ENCODE measurements at places on chromosomes 3 and 15.

DNA sequence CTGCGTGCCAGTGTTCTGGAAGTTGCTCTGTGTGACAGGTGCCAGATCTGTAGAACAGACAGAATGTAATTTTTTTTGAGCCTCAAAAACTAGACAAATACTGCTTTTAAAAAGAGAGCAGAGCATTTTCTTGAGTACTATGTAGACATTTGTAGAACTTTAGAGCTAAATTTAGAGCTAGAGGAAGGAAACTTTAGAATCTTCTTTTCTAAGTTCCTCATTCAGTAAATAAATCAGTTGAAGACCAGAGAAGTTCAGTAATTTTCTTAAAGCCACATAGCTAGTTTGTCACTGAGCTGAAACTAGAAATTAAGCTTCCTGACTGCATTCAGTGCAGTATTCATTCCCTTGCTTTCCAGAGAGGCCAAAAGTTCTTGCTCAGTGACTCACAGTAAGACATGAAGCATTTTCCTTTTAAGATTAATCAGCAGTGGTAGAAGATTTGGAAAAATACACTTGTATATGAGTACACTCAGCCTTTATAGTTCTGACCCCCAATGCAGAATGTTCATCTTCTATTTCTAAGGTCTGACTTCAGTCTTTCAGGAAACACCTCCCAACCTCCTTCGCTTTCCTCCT lies 83.6 kb upstream of the TSEN2 start:
- peak; percentile 69 for DNase-seq

DNA sequence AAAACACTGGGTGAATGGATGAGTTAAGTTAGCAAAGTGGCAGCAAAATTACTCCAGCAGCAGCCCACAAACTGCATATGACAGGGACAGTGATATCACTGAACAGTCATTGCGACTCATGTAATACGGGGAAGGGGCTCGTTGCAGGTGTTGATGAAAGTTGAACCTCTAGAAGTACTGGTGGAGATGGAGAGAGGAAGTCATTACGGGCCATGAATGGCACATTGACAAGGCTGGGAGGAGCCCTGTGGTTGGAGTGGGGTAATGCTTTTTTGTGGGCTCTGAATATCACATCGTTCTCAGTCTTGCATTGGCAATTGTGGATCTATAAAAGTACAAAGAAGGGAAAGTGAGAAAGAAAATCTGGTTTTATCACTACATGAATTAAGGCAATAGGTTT lies 278.1 kb downstream of the ZPLD1 start:
- DNase-seq = no peak

GRCh38 chr15:37586011-37586583 lies 348.3 kb upstream of the TMCO5A start:
- no peak for DNase-seq

- no peak for DNase-seq
These were observed 36.6 kb downstream of the CCDC66 start for GRCh38 chr3:56593455-56594158.

- no peak for DNase-seq
These were observed 98.2 kb downstream of the HCN4 start for GRCh38 chr15:73270366-73271097.

DNA sequence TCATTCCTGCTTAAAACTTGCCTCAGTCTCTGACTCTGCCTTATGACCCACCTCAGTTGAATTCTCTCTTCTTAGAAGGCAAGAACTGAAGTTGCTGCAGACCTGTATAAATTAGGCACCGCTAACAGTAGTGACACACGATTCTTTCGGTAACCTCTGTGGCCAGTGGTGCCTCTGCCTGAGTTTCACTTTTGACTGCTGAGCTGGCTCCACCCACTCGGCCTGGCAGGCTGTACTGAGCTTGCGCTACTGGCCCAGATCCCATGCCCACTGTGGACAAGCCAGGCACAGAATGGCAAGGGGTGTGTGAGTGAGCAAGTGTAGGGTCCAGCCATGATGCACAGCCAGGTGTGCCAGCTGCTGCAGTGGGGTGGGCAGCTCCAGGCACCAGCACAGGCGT lies 19.1 kb upstream of the EIF1B start:
- no peak for DNase-seq

DNA sequence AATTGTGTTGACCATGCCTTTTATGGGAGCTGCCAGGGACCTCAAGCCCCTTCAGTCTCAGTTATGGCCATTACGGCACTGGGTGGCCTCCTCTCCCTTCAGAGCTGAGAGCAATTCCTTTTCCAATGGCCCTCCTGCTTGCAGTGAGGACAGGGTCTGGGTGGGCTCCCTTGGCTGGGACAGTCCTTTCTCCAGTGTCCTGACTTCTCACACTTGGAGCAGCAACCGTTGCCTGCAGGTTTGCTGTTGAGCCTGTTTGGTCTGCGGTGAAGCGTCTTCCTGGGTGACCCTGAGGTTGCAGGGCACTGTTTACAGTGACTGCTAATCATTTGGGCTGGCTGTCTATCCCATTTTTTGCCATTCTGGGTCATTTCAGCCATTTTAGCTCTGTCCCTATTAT lies 3.5 kb upstream of the CCDC80 start:
- no peak for DNase-seq

DNA sequence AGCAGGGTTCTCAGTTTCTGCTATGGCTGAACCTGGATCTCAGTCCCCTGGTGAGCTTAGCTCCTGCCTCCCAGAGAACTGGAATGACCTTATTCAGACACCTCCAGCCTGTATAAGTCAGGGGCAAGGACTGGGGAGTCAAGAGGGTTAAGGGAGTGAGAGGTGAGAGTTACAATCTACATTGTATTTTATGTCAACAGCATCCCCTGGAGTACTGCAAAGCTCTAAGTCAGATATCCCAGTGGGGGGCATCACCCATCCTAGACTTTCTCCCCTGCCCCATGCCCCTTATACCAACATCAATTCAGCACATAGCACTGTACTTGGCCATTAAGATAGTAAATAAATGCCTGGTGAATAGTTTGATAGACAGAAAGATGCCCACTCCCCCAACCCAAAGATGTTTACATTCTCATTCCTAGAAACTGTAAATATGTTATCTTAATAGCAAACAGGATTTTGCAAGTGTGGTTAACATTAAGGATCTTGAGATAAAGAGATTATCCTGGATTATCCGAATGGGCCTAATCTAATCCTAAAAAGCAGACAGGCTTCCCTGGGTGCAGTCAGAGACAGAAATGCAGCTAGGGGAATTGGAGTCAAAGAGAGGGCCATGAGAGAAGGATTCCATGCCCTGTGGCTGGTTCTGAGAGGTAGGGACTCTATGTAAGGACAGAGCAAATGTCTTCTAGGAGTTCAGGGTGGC lies 132.3 kb upstream of the RASGRP1 start:
- DNase-seq = no peak

- peak; percentile 77 for DNase-seq
These were observed 28.6 kb upstream of the CLSTN2 start for GRCh38 chr3:139906418-139906817.

- no peak for DNase-seq
These were observed 61.7 kb downstream of the PLOD2 start for GRCh38 chr3:146099316-146099715.

DNA sequence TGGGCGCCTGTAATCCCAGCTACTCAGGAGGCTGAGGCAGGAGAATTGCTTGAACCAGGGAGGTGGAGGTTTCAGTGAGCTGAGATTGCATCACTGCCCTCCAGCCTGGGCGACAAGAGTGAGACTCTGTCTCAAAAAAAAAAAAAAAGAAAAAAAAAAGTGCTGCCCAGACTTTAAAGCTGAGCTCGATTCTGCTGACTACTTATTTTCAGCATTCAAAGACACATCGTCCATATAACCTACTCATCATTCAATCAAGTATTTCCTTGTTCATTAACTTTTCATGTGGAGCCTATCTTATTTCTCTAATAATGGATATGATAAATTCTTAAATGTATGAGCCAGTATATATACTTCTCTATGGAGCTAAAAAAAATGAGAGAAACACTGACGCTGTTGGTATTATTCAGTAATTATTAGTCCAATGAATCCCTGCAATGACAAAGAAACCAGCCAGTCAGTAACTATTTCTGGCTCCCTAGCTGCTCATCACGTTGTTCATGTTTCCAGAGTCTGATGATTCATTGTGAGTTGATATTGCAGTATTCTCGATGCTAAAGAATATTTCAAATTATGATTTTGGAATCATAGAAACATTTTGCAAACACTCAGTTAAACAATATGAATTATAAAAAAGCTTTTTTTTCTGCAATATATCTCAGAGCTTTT lies 111.9 kb downstream of the RAP2B start:
- peak; percentile 66 for DNase-seq

DNA sequence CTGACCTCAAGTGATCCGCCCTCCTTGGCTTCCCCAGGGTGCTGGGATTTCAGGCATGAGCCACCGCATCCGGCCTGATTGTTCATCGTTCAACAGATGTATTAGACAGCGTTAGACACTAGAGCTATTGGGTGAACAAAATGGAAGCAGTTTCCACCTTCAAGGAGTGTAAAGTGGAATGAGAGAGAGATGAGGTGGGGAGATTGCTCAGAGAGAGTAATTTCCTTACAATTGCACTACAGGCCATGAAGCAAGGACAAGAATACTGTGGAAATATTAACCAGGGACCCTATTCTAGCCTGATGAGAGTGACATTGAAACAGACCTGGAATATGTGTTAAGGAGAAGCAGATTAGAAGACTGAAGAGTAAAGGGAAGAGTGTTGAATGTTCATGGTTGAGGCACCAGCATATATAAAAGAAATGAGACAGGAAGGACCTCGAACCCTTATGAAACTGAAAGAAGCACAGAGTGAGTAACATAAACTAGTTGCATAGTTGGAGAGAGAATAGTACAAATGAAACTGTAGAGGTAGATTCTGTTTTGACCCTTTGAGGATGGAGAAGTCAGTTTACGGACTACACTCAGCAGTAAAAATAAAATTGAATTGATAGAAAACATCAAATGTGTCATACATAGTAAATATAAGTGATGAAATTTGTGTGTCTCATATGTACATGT lies 7.2 kb downstream of the RTF1 start:
- DNase-seq = no peak

DNA sequence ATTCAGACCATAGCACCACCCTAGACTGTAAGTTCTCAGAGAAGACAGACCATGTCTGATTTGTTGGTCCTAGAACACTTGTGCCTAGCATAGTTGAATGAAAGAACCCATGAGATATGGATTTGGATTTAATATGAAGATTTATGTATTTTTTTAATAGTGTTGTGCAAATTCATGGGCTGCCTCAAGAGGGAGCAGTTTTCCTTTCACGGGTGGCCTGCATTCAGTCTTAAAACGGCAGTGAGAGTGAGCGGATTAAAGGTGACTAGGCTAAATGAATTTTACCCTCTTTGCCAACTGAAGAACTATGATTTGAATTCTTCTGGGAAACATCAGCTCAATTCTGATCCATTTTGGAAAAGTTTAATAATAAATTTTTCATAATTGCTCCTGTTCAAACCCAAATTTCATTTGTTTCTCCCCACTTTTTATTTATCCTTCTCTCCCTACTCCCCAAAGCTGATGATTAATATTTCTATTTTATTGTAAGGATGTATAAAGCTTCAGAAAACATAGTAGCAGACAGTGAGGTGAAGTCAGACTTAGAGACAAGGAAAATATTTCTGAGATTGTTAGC lies 67.3 kb downstream of the MORC1 start:
- DNase-seq = no peak

DNA sequence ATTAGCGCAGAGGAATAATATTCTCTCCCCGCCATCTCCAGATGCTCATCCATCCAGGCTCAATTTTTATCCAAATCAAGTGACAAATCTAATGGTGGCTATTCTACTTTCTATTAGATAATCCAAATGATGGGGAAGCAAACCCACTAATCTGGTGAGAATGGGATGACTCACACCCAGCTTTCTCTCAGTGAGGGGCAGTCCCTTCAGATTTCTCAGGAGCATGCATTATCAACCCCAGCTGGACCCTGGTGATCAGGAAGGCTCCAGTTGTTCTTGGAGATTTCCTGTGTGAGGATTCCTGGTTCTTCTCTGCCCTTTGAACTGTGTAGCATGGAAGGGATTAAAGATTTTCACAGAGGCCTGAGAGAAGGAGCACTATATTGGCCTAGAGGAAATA lies 358.0 kb downstream of the WDR72 start:
- DNase-seq = no peak

- no peak for DNase-seq
These were observed 532.7 kb downstream of the SOX2 start for GRCh38 chr3:182244222-182244971.

- DNase-seq = peak; percentile 3
These were observed 67.6 kb downstream of the SLC6A11 start for GRCh38 chr3:10883478-10884234.

DNA sequence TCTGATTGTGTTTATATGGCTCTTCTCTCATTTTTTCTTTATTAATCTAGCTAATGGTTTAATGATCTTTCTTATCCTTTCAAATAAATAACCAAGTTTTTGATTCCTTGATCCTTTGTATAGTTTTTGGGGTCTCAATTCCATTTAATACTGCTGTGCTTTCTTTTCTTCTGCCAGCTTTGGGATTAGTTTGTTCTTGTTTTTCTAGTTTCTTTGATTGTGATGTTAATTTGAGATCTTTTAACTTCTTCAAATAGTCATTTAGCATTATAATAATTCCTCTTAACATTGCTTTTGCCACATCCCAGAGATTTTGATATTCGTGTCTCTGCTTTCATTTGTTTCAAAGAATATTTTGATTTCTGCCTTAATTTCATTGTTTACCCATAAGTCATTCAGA lies 1126.6 kb downstream of the NAALADL2 start:
- no peak for DNase-seq

- DNase-seq = no peak
These were observed 14.7 kb downstream of the SKIC8 start for GRCh38 chr15:78284758-78285157.

DNA sequence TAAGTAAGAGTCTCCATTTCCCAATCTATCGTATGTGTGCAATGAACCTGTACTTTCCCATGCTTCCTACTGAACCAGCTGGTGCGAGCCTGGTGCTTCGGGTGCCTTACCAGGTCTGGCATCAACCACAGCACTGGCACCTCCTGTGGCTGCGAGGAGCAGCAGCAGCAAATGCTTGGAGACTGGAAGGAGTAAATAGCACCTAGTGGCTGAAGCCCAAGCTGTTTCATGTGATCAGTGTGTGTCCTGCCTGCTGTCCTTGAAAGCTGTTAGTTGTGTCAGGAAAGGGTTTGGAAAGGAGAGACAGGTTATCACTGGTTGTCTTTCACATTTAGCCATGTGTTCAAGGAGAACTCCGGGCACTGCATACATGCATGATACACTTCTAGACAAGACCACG lies 31.8 kb downstream of the PCOLCE2 start:
- DNase-seq = no peak

GRCh38 chr3:78580681-78581080 lies 1187.1 kb downstream of the ROBO1 start:
- peak; percentile 65 for DNase-seq

GRCh38 chr3:24086206-24086605 lies 141.1 kb downstream of the NR1D2 start:
- no peak for DNase-seq

GRCh38 chr3:2861120-2861519 lies 249.1 kb downstream of the IL5RA start:
- no peak for DNase-seq

Data from umbilical cord (tissue), 2 donors.